ENCODE measurements at places on chromosomes 5 and 9.

- DNase-seq = peak; percentile 67
Observed at GRCh38 chr5:179060116-179061008, at the start of gene ZNF354C. Gene ZNF354C (plus strand): TSS chr5:179060373. CDS start chr5:179062069, 1,696 bp downstream.

DNA sequence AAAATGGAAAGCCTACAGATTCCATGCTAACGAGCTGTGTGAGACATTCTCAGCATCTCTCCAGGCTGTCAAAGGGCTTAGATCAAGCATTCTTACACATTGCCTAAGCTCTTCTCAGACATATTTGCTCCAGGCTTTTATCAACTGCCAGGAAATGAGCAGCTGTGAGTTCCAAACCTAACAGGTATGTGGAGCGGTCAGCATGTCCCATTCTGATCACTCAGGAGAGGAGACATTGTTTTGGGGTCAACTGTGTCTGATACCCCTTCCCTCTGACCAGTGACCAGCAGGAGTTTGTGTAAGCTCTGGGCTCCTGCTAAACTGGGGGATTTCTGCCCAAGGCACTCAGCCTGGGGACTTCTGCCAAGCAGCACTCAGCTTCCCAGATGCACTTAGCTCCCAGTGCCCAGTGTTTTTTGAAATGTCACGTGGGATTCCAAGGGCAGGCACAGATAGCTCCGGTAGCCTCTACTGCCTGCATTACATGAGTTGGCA, 229.1 kb downstream of the SEC61B start:
- DNase-seq = no peak

DNA sequence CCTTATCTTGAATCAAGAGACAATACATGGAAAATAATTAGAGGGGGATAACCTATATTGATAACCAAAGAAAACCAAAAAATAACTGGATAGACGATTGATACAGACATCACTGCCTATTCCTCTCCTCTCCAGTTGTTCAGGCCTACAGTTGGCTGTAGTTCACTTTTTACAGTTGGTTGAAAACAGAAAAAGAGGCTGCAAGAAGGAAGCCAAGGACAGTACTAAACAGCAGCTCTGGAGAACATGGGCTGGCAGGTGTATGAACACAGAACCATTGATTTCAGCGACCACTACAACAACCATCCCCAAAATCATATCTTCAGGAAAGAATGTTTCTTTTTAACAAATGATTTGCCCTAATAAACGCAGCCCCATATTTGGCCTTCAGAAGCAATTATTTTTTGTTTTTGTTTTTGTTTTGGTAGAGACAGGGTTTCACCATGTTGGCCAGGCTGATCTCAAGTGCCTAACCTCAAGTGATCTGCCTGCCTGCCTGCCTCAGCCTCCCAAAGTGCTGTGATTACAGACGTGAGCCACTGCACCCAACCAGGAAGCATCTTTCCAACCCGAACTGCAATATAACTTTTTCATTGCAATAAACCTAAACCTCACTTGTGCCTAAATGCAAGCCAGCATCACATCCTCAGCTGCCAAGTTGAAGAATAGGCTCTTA, 64.3 kb downstream of the MLLT3 start:
- DNase-seq = no peak

GRCh38 chr5:124410539-124411488, 335.6 kb downstream of the ZNF608 start:
- no peak for DNase-seq

- DNase-seq = no peak
Observed at GRCh38 chr5:84430863-84431663, 46.4 kb upstream of the EDIL3 start.

DNA sequence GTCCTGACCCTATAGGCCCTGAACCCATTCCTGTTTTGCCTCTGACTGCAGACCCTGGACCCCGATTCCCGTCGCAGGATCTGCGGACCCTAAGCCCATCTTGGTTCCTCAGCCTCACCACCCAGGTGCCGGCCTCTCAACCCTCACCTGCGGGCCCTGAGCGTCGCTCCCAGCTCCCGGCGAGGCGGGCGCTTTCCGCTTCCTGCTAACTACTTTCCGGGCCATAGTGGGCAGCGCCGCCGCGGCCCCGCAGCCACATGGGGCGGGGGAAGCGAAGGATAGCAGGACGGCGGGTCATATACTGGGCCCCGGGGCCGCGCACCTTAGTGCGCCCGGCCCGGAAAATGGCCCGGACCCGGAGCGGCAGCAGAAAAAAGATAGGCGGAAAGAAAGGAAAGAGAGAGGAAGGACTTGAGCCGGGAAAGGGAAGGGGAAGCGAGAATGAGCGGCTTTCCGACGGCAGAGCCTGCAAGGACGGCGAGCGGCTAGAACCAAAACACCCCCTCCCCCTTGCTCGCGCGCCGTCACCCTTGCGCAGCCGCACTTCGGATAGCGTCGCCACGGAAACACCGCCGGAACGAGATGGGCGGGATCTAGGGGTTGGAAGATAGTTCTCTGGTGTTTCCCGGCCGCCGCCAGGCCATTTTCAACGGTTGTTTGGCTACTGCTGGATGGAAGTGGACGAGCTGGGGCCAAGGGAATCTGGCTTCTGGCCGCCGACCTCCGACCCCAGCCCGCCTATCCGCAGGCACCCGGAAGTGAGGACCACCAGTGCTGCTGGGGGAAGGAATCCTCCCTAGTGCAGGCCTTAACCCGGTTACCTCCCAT, at the start of gene DCAF12:
Gene DCAF12, minus strand, starts transcription at position 492 of the 828 bp plus-strand sequence. Its CDS starts 267 bp downstream, at position 225.
- peak; percentile 93 for DNase-seq

- DNase-seq = no peak
Observed at GRCh38 chr9:29245351-29245750, 1672.1 kb upstream of the C9orf72 start.

DNA sequence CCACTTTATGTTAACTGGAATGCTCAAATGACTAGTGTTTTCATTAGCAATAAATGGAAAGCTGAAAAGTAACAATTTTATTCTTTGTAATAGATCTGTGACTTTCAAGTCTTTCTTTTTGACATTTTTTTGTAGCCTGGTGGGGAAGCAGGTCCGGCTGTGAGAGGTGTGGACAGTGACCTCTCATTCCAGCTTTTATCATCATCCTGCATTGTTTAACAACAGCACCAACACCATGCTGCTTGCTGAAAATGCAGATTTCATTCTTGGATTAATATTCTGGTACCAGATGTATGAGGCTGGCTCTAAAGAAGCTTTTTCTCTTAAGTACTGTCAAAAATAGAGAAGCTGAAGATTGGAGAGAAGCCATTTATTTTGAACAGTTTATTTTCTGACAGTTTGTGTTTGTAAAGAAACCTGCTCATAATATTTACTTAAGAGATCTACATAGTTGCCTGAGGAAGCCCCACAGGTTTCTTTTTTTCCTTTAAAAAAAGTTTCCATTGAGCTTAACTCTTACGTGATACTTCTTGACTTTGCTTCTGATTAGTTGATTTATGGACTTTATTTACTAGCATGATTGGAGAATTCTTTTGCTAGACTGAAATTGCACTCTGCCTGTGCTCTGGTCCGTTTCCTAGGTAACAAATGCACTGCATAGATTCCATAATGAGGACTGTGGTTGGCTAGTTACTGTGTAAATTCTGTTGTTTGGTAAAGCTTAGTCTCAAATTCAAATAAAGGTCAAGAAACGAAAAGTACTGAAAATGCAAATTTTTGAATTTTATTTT, 3.4 kb downstream of the KIAA1958 start:
- no peak for DNase-seq

DNA sequence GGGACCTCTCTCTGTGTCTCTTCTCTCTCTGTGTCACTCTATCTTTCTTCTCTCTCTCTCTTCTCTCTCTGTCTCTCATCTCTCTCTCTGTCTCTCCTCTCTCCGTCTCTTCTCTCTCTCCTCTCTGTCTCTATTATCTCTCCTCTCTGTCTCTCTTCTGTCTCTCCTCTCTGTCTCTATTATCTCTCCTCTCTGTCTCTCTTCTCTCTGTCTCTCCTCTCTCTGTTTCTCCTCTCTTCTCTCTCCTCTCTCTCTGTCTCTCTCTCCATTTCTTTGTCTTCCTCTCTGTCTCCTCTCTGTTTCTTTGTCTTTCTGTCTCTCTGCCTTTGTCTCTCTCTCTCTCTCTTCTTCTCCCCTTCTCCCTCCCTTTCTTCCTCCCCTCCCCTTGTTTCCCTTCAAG, 3.2 kb upstream of the OLFM1 start:
- DNase-seq = no peak

GRCh38 chr5:163574472-163575440, 69.3 kb downstream of the MAT2B start:
- DNase-seq = no peak

GRCh38 chr5:66561256-66561990, 34.8 kb upstream of the MAST4 start:
- DNase-seq = no peak
